ENCODE measurements at places on chromosomes 5 and 9.

- no peak for DNase-seq
Observed at GRCh38 chr9:74496819-74497747, at the start of gene RORB. Gene RORB, plus strand, starts transcription at chr9:74497335. Its CDS starts 642 bp downstream, at chr9:74497977.

- DNase-seq = no peak
Observed at GRCh38 chr5:125717209-125717608, 706.0 kb upstream of the GRAMD2B start.

DNA sequence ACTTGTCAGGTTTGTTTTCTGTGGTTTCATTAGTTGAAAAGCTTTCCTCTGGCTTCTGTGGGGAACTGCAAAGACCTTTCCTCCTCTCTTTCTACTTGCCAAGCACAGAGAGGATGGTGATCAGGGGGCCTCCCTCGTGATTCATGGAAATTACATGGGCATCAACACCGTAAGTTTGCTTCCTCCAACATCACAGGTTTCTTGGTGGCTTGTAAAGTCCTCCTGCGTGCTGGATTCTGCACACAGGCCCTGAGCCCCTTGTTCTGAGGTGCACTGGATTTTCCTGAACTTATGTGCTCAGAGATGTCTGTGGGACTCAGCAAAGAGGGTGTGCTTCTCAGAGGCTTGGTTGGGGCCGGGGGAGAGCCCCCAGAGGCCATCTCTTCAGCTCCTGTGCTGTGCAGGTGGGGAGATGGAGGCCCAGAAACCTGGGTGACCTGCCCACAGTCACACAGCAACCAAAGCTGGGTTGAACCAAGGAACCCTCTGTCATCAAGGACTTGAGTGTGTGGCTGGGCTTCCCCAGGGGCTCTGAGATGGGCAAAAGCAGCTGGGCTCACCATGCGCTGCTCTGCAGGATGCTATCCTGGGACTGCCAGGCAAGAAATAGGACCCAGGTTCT is 36.5 kb downstream of the RGS3 start:
- DNase-seq = no peak

DNA sequence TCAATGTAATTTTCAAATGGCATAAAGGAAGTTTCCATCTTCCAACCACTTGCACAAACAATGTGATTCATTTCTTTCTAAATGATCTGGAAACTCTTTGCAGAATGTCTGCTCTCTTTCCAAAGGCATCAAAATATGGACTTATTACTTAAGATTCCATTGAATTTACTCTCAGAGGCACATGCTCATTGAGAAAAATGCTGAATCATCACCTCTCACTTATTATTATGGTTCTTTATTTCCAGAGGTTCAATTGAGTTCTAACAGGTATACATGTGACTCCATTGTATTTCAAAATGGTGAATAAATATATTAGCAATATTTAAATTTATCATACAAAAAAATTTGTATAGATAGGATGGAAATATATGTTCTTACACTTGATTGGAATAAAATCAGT is 1140.6 kb downstream of the EFNA5 start:
- DNase-seq = no peak
